Bronchial epithelial cell (primary cell): ENCODE measurements at places on chromosomes 1 and 21. TPM values are rescaled to one million over a fixed set of nuclear protein-coding genes. Genes with fewer than 3 reads are reported as not detected.

PRDM16 gene
- 0.79 and 13.4 TPM in 2 replicates for total RNA-seq

PIGC gene
- 16.8 and 16.9 TPM in 2 replicates for total RNA-seq

ZNF670 gene
- 3.7 and 4.5 TPM in 2 replicates for total RNA-seq

CACYBP gene
- total RNA-seq = 44.2 and 155 TPM in 2 replicates

CSF3R gene
- 0.79 TPM in 1 of 2 replicates, not detected in the other for total RNA-seq

ACTN2 gene
- 0.79 TPM in 1 of 2 replicates, not detected in the other for total RNA-seq

LYPD8 gene
- not detected in 2 replicates for total RNA-seq

NUDT4B gene
- total RNA-seq = 2.6 and 13.6 TPM in 2 replicates

PRKAA2 gene
- 2.1 and 4.0 TPM in 2 replicates for total RNA-seq

TAL1 gene
- total RNA-seq = under 0.01 TPM in 1 of 2 replicates, not detected in the other
